T-helper 17 cell (primary cell): ENCODE measurements at places on chromosomes 6 and 20. TPM values are rescaled to one million over a fixed set of nuclear protein-coding genes. Genes with fewer than 3 reads are reported as not detected.

DNA sequence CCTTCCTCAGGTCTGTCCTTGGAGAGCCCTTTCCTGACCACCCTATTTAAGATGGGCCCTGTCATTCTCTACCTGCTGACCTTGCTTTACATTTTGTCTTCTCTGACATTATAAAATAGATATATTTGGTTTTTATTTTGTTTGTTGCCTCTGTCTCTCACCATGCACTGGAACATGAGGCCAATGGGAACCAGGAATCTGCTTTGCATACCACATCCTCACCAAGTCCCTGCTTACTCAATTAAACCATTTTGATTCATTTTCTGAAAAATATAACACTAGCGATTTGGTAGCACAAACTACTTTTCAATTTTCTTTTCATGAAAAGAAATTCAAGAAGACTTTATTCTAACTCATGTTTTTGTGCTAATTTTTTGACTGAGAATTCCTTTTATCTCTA lies 32.8 kb upstream of the POPDC3 start:
- H3K36me3 ChIP-seq, result no peaks in the 10 kb centered on the region
- peaks cover 14% of the 10 kb centered on the region for H3K27me3 ChIP-seq
- H3K27ac ChIP-seq, result no peak overlapping the region
- H3K4me3 ChIP-seq, result no peak overlapping the region
- no peak for DNase-seq

The KIF6 gene
- 0.40 TPM for total RNA-seq

DNA sequence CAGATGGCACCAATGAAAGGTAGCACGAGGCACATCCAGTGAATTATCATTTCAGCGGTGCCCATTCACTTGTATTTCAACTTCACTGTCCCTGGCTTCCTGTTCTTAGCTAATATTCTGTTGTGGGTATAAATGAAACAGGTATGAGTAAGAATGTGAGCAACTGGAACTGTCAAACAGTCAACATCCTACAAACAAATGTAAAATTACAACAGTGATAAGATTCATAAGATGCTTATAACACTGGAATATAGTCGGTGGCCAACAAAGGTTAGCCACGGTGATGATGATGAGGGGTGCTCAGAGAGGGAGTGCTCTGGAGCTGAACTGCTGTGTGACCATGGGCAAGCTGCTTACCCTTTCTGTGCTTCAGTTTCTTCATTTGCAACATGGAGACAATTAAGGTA lies 74.9 kb upstream of the TOX2 start:
- H3K27me3 ChIP-seq, result peaks cover 44% of the 10 kb centered on the region
- peak overlapping the region; percentile 19 for H3K4me3 ChIP-seq

The IL17A gene
- 0.50 TPM for total RNA-seq

DNA sequence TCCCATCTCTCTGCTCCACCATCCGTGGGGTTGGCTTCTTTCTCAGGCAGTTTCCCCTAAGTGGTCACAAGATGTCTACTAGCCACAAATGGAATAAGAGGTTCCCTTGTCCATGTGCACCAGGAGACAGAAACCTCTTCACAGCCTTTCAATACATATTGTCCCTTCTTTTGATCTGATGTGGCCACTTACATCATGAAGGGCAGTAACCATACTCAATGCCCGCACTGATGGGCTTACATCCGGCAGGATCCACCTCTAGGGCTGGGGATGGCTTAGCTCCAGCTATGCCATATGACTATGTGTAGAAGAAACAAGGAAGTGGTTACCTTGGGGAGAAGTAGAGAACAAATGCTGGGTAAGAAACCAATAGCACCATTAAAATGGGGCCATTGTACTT lies 64.4 kb downstream of the PLEKHG1 start:
- no peak for DNase-seq
- H3K36me3 ChIP-seq, result no peaks in the 10 kb centered on the region
- H3K4me3 ChIP-seq, result no peak overlapping the region
- peaks cover 7% of the 10 kb centered on the region for H3K4me1 ChIP-seq
- H3K27ac ChIP-seq, result no peak overlapping the region

GRCh38 chr20:4087923-4088322 lies 72.6 kb upstream of the RNF24 start:
- no peaks in the 10 kb centered on the region for H3K27me3 ChIP-seq
- DNase-seq, result no peak
- H3K4me3 ChIP-seq, result no peak overlapping the region
- H3K4me1 ChIP-seq, result peaks cover 20% of the 10 kb centered on the region
- H3K36me3 ChIP-seq, result no peaks in the 10 kb centered on the region

DNA sequence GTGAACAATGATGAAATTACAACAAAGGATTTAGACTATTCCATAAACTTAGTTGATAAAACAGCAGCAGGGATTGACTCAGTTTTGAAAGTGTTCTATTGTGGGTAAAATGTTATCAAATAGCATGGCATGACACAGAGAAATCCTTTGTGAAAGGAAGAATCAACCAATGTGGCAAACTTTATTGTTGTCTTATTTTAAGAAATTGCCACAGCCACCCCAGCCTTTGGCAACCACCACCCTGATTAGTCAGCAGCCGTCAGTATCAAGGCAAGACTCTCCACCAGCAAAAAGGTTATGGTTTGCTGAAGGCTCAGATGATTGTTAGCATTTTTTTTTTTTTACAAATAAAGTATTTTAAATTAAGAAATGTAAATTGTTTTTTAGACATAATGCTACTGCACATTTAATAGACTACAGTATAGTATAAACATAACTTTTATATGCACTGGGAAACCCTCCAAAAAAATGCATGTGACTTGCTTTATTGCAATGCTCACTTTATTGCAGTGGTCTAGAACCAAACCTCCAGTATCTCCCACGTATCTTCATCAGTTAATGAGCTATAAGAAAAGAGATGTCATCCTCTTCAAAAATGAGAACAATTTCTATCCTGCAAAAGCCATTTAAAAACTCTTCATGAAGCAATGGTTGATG lies 162.7 kb downstream of the SOBP start:
- H3K27ac ChIP-seq, result no peak overlapping the region
- DNase-seq, result no peak
- no peak overlapping the region for H3K4me3 ChIP-seq
- H3K4me1 ChIP-seq, result peaks cover 15% of the 10 kb centered on the region

DNA sequence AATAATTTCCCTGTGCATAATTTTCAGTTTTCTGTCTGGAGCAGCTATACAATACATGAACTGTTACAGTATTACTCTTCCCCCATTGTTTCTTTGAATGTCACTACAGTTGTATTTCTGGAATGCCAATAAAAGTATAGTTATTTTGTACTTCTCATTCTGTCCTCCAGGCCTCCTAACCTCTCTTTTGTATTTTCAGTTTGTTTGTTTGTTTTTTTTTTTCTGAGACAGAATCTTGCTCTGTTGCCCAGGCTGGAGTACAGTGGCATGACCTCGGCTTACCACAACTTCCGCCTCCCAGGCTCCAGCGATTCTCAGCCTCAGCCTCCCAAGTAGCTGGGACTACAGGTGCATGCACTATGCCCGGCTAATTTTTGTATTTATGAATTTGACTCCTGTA lies 16.8 kb upstream of the ARID1B start:
- no peak overlapping the region for H3K27ac ChIP-seq
- H3K27me3 ChIP-seq, result peaks cover 15% of the 10 kb centered on the region
- no peak for DNase-seq
- no peak overlapping the region for H3K4me3 ChIP-seq
- H3K4me1 ChIP-seq, result peaks cover 4% of the 10 kb centered on the region
- no peaks in the 10 kb centered on the region for H3K36me3 ChIP-seq

The MUC22 gene
- not detected for total RNA-seq

The UBD gene
- total RNA-seq, result not detected

DNA sequence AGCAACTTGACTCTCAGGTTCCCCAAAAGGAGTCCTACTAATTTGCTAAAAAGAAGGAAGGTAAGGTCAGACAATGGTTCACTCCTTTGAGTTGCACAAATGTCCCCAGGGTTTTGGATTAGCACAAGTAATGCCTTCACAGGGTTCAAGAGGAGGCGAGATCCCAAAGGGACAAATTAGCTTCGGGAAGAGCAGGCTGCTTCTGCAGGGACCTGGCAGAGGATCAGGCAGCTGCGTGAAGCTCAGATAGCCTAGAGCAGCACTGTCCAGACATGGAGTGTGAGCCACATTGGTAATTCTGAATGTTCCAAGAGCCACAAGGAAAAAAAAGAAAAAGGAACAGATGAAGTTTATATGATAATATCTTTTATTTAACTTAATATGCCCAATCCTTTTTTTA lies 115.4 kb downstream of the CFAP61 start:
- DNase-seq, result no peak
- no peaks in the 10 kb centered on the region for H3K4me1 ChIP-seq
- peaks cover 6% of the 10 kb centered on the region for H3K27me3 ChIP-seq
- no peak overlapping the region for H3K4me3 ChIP-seq
- H3K36me3 ChIP-seq, result no peaks in the 10 kb centered on the region

DNA sequence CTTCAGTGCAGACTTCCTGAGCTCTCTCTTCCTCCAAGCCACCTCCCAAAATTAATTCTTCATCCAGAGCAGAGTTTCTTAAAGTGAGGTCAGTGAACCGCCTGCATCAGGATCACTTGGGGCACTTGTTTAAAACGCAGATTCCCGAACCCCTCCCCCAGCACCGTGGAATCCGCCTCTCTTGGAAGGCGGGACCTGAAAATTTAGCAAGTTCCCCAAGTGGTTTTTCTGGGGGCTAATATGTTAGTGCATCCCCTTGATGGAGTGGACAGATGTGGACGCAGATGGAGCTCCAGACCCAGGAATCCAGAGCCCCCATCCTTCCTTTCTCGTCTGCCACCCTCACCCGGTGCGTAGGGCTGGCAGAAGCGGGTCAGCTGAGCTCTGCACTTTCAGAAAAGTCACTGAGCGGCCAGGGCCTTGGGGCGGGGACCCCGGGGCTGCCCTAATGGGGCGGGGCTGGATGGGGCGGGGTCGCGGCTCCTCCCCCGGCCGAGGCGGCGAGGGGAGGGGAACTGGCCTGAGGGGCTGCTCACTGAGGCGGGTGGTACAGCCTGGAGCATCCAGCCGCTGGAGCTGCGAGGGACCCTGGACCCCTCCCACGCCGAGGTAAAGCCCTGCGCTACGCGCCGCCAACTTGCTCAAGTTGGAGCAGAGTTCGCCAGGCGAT lies at the start of the genes DEFB124 and REM1:
Gene DEFB124, minus strand, starts transcription at position 370 of the 670 bp plus-strand sequence. CDS start 2,114 bp downstream, outside the sequence.
Gene REM1, plus strand, starts transcription at position 531 of the 670 bp plus-strand sequence. CDS start 1,158 bp downstream, outside the sequence.
- H3K27ac ChIP-seq, result no peak within 1 kb of the TSS
- H3K36me3 ChIP-seq, result no peaks in the 10 kb centered on the region
- H3K4me3 ChIP-seq, result no peak within 1 kb of the TSS
- peaks cover 5% of the 10 kb centered on the region for H3K4me1 ChIP-seq

The HS3ST5 gene
- not detected for total RNA-seq

The CTSA gene
- total RNA-seq, result 200 TPM

DNA sequence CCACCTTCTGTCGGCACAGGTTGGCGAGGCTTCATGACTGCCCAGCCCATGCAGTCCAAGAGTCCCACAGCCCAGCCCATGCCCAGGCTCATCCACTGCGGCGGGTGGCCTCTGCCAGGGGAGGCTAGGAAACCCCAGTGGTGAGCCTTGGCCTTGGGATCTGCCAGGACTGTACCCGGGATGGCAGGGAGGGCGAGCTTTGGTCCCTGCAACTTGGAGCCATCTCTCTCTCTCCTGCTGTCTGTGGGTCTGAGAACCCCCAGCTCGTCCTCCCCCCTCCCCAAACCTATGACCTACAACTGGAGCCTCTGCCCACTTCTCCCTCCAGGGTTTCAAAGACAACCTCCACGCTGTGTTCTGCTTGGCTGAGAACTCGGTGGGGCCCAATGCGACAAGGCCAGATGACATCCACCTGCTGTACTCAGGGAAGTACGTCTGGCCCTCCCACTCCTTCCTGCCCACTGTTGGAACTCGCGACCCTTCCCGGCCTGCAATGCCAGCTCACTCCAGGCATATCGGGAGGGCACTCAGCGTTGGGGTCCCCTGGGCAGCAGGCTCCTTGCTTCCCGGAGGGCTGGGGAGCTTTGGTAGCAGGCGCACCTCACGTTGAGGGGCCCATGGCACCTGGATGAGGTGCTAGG lies 19.7 kb downstream of the NPEPL1 start:
- no peaks in the 10 kb centered on the region for H3K4me1 ChIP-seq
- DNase-seq, result no peak
- H3K27ac ChIP-seq, result no peak overlapping the region
- H3K4me3 ChIP-seq, result no peak overlapping the region
- no peaks in the 10 kb centered on the region for H3K36me3 ChIP-seq
- no peaks in the 10 kb centered on the region for H3K27me3 ChIP-seq

DNA sequence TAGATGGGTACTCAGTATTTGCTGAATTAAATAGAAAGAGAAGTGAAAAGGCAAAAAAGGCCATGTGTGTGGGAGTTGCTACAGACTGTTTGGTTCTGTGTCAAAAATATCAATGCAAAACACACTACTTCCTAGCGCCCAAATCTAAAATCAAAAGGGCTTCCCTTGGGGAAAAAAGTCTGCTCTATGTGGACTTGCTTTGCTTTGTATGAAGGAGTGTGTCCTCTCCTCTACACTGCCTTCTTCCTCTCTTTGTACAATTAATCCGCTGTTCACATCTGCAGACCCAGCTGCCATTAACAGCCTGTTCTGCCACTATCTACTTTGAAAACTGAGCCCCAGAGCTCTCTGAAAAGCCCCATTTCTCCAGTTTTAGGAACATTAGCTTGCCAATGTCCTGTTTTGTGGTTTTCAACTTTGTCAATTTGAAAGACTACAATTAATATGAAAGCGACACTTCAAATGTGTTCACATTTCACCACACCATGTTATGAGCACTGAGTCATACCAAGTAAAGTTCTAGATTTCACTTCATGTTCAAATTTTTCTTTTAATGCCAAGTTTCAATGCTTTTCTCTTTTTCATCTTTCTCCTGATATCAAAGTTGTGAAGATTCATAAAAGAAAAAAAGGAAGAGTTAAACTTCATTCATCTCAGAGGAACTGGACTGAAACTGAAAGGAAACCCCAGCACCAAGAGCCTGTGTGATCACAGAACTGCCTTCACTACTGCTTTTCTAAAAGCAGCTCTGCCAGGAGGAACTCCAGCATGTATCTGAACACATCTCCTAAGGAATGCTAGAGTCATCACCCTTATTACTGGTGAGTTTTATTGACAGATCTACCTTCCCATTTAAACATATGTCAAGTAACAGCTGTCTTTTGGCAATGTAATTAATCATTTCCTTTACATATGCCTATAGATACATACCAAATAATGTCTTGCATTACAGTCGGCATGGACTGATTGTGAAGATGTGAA lies 102.6 kb downstream of the KIF13A start:
- no peak for DNase-seq
- no peak overlapping the region for H3K4me3 ChIP-seq
- peaks cover 33% of the 10 kb centered on the region for H3K27me3 ChIP-seq

GRCh38 chr6:41111017-41111416 lies 38.2 kb downstream of the NFYA start:
- DNase-seq, result no peak
- peaks cover 3% of the 10 kb centered on the region for H3K4me1 ChIP-seq
- H3K27ac ChIP-seq, result no peak overlapping the region
- H3K36me3 ChIP-seq, result peaks cover 6% of the 10 kb centered on the region
- H3K27me3 ChIP-seq, result no peaks in the 10 kb centered on the region

GRCh38 chr6:74320715-74321114 lies 624.7 kb downstream of the CD109 start:
- H3K27ac ChIP-seq, result no peak overlapping the region
- H3K4me1 ChIP-seq, result no peaks in the 10 kb centered on the region
- no peak overlapping the region for H3K4me3 ChIP-seq
- no peak for DNase-seq
- no peaks in the 10 kb centered on the region for H3K27me3 ChIP-seq

GRCh38 chr20:8385247-8385646 lies 253.2 kb downstream of the PLCB1 start:
- no peaks in the 10 kb centered on the region for H3K27me3 ChIP-seq
- H3K4me1 ChIP-seq, result peaks cover 16% of the 10 kb centered on the region
- H3K27ac ChIP-seq, result no peak overlapping the region

The C6orf163 gene
- 2.4 TPM for total RNA-seq
